ENCODE measurements at places on chromosomes 2 and 18.

DNA sequence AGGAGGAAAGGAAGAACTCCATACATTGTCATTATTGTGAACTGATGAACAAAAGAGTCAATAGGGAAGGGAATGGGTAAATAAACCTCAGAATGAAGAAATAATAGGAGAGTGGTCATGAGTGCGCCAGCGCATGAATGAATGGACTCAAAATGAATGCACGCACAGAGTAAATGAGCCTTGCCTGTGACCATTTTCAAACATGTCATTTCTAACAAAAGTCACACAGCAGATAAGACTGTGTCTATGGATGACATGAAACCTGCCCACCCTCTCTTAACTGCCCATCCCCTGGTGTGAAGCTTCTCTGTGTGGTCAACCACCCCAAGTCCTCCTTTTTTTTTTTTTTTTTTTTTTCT lies 121.1 kb upstream of the TEX51 start:
- no peak for DNase-seq

DNA sequence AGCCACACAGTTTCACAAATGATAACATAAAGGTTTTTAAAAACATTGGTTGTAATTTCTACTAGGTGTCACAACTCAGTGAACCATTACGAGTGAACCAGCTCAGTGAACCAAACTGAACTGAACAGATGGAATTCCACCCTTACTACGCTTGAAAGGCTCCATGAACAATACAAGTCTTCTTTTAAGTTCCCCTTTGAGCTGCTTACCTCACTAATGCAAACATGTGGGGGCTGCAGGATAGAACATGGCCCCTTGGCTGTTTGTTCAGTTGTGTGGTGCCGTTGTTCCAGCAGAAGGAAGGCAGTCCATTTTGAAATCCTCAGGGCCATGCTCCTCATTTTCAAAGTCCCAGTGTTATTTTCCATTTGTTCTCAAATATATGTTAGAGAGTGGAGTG lies 30.7 kb upstream of the KLHL14 start:
- DNase-seq = no peak

DNA sequence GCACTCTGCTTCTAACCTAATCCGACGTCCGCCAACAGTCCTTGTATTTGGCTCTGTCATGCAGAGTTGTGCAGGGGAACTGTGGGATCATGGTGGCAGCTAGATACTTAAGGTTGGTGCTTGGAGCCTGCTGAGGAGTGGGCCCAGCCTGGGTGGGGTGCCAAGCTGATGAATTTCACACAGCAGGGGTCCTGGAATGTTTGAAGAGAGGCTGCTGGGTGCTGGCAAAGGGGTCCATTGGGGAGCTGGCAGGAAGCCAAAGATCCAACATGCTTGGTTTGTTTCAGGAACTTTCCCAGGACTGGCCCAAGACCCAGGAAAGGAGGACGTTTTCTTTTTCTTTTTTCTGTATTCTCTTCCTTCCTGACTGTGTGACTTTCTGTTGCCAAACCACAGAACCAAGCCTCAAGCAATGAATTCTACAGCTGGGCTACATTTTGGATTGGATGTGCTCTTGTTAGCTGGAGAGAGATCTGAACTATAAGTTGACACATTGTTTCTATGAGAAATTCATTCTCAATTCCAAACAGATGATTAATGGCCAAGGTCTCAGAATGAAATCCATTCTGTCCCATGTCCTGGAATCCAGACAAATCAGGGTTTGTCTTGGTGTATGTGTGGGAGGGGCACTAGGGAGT lies 49.9 kb downstream of the DHRS9 start:
- DNase-seq = no peak

DNA sequence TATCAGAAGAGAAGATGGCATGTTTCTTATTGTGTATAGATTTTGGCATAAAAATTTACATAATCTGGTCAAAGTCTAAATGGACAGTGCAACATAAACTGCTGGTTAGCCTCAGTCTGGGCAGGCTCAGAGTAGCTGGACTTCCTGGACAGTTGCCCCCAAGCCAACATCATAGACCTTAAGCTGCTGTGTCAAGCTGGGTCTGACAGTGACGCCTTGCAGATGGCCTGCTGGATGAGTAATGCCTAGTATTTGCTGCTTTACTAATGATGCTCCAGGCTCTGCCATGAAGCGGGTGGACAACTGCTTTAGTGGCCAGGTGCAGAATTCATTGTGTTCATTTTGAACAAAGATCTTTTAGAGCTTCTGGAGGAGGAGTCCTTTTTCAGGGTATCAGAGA lies 603.7 kb upstream of the ZEB2 start:
- no peak for DNase-seq

- DNase-seq = no peak
Observed at GRCh38 chr2:136122661-136123060, 4.7 kb upstream of the CXCR4 start.

DNA sequence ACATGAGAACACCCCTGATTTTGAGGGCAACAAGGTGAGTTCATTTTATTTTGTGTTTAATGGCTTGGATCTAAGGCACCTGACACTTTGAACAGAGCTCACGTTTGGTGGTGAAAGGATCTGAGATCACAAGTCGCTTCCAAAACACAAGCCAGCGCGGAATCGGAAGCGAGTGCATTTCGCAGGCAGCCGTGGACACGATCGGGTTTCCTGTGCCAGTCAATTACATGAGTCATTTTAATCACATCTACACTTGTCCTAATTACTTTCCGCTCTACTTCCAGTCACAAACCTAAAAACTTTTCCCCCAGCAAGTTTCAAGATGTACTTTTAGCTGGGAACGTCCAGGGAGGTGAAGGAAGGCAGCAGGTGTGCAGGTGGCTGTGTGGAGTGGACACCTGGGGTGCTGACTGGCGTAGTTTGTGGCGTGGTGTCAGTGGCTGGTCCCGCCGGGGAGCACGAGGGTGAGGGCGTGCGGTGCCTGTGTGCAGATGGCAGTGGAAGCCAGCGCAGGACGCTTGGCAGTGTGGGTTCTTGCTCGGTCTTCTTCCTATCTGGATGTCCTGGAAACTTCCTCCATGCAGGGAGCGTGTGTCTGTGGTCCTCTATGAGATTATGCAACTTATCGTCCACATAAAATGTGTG lies 75.6 kb downstream of the DCDC2C start:
- DNase-seq = no peak

GRCh38 chr2:216195565-216196029 lies 86.4 kb downstream of the XRCC5 start:
- DNase-seq = no peak

- DNase-seq = no peak
Observed at GRCh38 chr2:171522788-171523087, 464 bp downstream of the CYBRD1 start.

- no peak for DNase-seq
Observed at GRCh38 chr2:207088839-207089238, 76.9 kb downstream of the KLF7 start.

- no peak for DNase-seq
Observed at GRCh38 chr2:196234672-196235071, 63.3 kb upstream of the STK17B start.

DNA sequence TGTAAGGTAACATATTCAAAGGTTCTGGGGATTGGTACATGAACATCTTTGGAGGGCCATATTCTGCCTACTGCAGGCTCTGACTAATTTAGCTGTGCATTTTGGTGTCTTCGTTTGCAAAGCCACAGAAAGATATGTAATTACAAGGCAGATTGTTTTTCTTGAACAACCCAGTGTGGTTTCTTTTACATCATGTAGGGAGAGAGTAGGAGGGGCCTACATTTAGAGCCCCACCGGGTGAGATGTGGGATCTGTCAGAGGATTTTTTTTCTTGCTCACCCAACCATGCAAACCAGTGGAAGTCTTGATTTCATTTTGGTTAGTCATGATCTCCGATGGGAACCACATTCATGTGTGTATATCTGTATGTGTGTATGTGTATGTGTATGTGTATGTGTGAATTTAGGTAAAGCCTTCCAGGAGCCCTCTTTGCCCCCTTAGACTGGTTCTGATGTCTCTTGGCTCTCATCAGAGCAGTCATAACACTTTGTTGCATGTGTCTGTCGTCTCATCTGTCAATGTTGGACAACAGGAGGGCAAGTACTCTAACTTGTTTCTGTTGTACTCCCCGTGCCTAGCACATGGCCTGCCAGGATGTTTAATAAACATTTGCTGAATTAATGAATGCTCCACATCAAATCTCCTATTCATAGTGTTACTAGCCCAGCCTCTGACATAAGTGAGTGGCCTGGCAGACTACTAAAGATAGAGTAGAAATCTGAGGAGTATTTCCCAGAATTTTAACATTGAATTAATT lies 239.9 kb downstream of the MTX2 start:
- no peak for DNase-seq

GRCh38 chr2:169065422-169065821 lies 3.9 kb upstream of the DHRS9 start:
- no peak for DNase-seq

DNA sequence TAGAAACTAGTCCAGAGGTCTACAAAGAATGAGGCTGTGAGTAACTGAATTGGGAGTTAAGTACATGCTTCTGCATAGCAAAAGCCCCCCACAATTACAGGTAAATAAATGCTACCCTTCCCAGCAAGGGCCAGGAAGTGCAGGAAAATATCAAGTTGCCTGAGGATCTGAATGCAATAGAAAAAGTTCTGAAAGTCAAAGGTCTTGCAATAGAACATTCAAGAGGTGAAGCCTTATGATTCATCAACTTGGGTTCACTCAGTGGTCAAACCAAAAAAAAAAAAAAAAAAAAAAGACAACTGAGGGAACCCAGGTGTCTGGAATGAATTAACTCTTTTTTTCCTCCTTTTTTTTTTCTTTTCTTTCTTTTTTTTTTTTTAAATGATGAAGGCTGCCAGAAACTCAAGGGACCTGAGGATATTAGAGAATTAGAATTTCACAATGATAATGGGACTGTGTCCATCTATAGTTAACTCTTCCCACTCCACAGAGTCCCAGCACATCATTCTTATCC lies 42.9 kb upstream of the RFX8 start:
- no peak for DNase-seq

DNA sequence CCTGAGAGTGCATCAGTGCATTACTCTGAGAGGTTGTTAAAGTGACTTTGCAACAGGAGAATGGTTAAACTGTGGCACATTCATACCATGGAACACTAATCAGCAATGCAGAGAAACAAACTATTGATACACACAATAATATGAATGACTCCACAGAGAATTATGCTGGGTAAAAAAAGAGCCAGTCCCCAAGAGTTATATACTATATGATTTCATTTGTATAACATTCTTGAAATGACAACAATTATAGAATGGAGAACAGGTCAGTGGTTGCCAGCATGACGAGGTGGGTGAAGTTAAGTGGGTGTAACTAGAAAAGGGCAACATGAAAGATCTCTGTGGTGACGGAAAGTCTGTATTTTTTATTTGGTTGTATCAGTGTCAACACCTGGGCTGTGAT lies 3.0 kb upstream of the NT5C1B start:
- DNase-seq = no peak

- no peak for DNase-seq
Observed at GRCh38 chr2:167825664-167826063, 421.7 kb downstream of the STK39 start.

DNA sequence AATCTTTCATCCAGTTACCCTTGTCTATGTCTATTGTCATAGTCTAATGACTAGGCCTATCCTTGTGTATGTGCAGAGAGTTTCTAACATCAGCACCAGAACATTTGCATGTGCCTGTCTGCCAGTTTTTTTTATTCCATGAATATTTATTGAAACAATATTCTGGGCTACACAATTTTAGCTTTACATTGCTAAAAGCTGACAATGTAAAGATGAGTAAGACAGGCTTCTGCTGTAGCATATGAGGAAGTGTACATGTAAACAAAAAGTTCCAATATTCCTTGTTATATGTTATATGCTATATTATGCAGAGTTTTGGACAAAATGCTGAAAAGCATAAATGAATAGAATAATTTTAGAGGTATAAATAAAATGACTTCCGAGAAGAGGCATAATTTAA lies 357.7 kb downstream of the NYAP2 start:
- DNase-seq = no peak

- DNase-seq = no peak
Observed at GRCh38 chr18:13517369-13517768, 209.0 kb downstream of the FAM210A start.

GRCh38 chr2:103823847-103824246 lies 1030.1 kb upstream of the POU3F3 start:
- no peak for DNase-seq

- DNase-seq = peak; percentile 17
Observed at GRCh38 chr18:13376841-13377351, 158.3 kb downstream of the LDLRAD4 start.

DNA sequence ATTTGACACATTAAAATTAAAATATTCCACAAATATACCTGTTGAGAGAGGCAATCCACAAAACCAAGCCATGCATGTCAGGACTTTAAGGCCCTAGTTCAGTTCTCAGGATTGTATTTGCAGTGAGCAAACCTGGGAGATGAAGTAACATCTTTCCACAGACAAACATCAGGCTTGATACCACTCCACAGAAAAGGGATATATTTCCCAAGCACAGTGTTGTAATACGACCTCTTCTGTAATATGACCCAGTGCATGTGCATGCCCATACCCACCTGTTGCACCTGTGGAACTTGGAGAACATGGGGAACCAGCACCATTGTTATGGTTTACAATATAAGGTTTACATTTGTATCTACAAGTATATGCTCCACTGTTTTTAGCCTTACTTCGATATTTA lies 184.0 kb downstream of the PDE11A start:
- no peak for DNase-seq

GRCh38 chr2:106851087-106851874 lies 34.7 kb downstream of the ST6GAL2 start:
- DNase-seq = no peak

- DNase-seq = no peak
Observed at GRCh38 chr2:191638079-191638801, 39.7 kb upstream of the NABP1 start.

GRCh38 chr2:147182260-147182659 lies 662.6 kb upstream of the ACVR2A start:
- no peak for DNase-seq

DNA sequence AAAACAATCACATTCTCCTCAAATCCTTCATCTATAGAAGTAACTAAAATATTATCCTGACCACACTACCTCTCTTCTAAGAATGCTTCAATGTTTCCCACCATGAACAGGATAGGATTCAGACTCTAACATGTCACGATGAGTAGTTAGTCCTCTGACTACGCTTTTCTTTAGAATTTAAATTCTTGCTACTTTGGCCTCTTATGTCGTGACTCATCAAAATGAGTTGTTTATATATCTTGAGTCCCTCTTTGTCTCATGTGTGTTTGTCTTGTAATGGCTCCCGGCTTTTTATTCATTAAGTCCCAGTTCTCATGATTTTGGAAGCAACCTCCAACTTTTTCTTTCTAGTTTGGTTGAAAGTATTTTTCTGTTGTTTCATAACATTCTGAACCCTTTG lies 1289.2 kb downstream of the DSC3 start:
- no peak for DNase-seq

GRCh38 chr2:239997686-239998409 lies 27.3 kb downstream of the NDUFA10 start:
- no peak for DNase-seq

All from CD8-positive, alpha-beta memory T cell (primary cell).